Left ventricle myocardium superior (tissue), 1 donor: ENCODE measurements at places on chromosomes 13 and 19.

- peak; percentile 7 for DNase-seq
These were observed 15.0 kb upstream of the SLC35E1 start for GRCh38 chr19:16586991-16587832.

DNA sequence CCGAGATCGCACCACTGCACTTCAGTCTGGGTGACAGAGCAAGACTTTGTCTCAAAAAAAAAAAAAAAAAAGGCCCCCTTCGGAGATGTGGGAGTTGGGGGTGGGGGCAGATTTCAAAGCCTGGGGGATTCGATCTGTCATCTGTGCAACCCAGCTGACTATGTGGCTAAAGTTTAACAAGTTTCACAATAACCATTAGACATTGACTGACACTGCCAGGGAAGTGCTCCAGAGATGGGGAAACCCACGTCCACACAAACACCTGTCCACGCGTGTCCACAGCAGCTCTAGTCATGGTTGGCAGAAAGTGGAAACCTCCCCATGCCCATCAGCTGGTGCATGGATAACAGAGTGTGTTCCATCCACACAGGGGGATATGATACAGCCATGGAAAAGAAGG is 37.6 kb upstream of the HOMER3 start:
- no peak for DNase-seq

DNA sequence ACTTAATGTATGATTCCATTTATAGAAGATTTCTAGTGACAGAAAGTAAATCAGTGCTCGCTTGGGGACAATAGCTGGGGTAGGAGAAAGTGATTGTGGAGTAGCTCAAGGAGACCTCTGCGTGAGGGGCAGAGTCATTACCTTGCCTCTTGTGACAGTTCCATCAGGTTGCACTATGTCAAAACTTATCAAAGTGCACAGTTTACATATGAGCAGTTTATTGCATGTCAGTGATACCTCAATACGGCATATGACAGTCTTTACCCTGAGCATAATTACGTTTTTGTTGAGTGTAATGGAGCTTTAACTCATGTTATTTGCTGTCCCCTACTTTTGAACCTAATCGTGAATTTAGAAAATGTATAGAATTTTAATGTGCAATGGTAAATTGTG is 15.0 kb downstream of the ARHGEF7 start:
- DNase-seq = no peak

DNA sequence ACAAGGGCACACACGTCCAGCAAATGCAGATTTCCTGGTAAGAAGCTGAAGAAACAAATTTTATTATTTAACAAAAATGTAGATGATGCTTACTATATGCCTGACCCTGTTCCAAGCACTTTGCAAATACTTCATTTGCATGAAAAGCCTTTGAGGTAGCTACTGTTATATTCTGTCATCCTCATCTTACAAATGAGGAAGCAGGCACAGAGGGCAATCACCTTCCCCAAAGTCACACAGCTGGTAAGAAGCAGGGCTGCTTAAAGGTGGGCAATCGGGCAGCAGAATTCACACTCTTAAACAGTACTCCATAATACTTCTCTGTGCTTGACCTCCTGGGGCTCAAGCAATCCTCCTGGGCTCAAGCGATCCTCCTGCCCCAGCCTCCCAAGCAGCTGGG is 18.3 kb upstream of the PNMA8C start:
- DNase-seq = no peak

DNA sequence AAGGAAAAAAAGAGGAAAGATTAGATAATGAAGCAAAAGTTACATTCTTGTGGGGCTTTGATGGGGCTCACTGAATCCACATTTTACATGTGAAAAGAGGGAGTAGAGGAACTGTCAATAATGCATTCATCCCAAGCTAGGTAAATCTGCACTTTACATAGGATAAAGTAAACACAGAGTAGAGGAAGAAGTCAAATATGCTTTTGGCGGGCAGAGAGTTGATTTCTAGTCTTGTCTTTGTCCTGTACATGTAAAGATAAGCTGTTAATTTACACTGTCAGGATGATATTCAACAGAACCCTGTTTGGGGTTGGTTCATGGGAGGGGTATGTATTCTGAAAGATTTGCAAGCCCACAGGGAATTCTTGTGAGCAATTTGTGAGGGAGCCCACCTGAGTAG is 18.0 kb upstream of the TNFRSF19 start:
- no peak for DNase-seq

- DNase-seq = no peak
These were observed 5.2 kb downstream of the CEACAM4 start for GRCh38 chr19:41621654-41622053.
